SK-MEL-5 (cell line): ENCODE measurements at places on chromosomes 5 and 9.

GRCh38 chr9:116387934-116388698 is 234.5 kb downstream of the PAPPA start:
- DNase-seq = no peak

DNA sequence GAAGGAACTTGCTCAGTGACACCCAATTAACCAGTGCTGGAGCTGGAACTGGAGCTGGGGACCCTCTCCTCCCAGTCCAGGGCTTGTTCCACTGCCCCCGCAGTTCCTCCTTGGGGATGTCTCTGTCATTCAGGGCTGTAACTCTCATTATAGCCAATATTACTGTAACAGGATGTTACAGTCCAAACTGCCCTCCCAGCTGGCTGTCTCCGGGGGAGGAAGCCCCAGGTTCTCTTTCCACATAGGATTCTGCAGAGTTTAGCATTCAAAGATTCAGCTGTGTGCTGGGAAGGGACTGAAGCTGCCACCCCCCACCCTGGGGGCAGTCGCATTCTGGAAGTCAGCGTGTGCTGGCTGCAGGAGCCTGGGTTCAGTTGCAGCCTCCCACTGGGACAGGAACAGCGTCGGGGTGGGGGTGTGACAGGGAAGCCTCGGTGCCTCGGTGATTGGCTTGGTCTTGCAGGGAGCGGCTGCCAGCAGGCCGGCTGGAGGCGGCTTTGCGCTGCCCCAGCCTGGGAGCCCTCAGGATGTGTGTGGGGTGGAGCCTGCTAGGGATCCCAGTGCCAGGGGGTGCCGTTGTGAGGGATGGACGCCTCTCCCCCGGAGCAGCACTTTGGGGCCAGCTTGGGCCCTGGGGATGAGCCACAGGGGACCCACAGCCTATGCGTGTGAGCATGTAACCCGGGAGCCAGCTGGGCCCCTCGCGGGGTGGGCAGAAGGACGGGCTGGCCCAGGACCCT is 101.1 kb downstream of the RGS3 start:
- no peak for DNase-seq

DNA sequence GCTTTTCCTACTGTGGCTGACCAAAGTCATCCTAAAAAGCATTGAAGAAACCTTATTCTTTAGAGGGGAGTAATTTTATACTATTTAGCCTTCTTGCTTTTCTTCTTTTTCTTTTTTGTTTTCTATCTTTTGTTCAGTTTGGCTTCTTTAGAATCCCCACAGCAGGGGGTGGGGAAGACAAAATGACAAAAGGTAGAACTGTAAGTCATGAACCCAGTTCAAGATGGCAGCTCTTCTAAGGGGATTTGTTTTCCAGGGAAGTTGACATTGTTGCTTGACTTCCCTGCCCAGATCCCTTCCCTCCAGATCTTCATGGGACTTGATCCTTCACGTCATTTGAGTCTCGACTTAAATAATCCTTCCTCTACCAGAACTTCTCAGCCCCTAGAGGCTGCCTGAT is 692.4 kb upstream of the DMAC1 start:
- no peak for DNase-seq

- DNase-seq = no peak
Observed at GRCh38 chr5:154679501-154679900, 75.7 kb upstream of the LARP1 start.

DNA sequence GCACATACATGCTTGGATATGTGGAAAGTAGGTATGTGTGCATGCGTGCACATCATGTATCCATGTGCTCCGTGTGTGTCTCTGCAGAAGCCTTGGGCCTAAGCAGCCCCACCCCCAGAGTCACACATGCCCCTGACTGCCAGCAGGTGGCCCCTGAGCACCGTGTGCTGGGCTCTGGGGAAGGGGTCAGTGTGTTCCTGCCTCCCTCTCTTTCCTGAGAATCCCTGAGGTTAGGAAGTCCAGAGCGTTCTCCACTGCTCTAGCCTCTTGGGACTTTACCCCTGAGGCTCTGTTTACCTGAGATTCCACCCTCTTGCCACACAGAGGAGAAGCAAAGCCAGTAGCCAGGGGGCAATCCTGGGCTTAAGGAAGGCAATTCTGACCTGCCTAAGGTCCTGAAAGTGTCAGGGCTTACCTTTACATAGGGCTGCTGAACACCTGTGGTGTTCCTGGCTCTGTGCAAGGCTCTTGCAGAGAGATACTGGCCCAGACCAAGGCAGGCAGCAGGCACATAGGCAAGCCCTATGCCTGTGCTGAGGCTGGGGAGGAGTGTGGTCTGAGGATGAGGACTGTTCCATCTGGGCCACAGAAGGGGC is 207.3 kb downstream of the TMEM38B start:
- peak; percentile 78 for DNase-seq

GRCh38 chr5:134101686-134102439 is 12.6 kb upstream of the TCF7 start:
- peak; percentile 71 for DNase-seq

DNA sequence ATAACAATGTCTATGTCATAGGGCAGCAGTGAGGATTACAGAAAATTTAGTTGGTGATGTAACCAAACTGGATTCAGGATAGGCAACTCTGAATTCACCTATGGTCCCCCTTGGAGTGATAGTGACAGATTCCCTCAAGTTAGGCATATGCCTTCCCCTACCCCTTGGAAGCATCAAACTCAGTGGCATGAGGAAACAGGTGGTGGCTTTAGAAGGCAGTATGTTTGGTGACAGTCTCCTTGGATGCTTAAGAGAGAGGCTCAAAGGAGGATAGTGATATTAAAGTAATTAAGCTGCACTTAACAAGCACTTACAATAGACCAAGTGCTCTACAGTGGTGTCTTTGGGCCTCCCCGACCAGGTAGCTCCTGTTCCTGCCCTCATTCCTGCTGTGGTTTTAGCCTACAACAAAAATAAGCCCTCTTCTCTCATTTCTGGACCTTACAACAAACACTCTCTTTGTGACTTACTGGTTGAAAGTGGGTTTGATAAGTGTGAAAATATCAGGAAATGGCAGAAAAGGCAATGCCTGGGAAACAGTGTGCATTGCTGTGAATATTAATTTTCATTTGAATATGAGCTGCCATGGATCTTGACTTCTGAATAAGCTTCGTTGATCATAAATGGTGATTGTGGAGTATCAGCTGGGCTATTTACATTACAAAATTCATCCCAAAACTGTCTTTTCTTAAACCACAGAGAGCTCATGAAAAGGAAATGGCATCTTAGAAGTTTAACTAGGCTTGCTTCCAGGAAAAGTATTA is 29.2 kb downstream of the NR4A3 start:
- DNase-seq = no peak

DNA sequence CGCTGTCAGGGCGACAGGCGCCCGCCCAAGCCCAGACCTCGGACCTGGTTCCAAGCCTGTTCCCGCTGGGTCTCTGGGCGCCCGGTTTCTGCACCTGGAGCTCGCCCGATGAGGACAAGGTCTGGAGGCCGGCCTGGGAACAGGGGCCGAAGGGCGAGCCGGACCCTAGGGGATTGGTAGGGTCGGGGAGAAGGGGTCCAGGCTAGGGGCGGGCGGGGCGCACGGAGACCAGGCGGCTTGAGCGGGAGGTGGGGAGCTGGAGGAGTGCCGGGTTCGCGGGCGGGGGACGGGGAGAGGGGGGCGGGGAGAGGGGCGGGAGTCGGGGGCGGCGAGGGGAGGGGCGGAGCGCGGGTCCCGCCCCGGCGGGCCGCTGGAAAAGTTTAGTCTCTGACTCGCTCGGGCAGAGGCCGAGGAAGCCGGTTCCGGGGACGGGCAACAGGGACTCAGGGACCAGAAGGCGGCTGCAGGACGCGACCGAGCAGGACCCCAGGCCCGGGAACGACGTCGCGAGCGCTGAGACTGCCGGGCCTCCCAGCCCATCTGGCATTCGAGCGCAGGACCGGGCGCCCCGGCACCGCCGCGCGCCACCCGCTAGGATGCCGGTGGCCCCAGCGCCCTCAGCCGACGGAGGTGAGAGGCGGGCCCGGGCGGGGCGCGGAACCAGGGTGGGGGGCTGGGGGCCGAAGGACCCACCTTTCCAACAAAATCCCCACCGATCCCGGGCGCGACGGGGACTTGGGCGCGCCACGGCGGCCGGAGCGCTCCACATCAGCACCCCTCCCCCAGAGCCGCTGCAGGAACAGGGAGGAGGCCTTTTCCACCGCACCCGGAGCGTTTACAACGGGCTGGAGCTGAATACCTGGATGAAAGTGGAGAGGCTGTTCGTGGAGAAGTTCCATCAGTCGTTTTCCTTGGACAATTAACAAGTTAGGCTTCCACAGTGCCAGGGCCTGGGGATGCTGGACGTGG is at the start of gene S1PR3:
S1PR3 (plus strand) TSS at position 403 of the 969 bp plus-strand sequence. CDS start 9,733 bp downstream, outside the sequence.
- peak; percentile 9 for DNase-seq

GRCh38 chr5:97874491-97874890 is 691.4 kb upstream of the RIOK2 start:
- DNase-seq = no peak

DNA sequence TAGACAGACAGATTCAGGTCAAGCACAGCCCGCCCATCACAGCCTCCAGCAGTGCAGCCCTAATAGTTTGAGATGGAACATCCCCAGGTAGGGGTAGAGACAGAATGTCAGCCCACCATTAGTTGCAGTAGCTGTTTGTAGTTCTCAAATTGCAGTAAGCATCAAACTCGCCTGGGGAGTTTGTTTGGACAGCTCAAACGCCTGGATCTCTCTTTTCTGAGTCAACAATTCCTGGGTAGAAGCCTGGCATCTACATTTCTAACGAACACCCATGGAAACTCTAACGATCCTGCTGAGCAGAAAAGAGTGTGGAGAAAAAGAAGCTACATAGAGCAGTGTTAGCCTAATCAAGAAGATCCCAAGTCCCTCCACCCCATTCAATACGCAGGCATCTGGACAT is 59.4 kb downstream of the ADAMTS16 start:
- DNase-seq = no peak

- no peak for DNase-seq
Observed at GRCh38 chr5:176873541-176874172, 25.5 kb downstream of the HK3 start.

- no peak for DNase-seq
Observed at GRCh38 chr5:142735323-142736246, 34.6 kb upstream of the ARHGAP26 start.

DNA sequence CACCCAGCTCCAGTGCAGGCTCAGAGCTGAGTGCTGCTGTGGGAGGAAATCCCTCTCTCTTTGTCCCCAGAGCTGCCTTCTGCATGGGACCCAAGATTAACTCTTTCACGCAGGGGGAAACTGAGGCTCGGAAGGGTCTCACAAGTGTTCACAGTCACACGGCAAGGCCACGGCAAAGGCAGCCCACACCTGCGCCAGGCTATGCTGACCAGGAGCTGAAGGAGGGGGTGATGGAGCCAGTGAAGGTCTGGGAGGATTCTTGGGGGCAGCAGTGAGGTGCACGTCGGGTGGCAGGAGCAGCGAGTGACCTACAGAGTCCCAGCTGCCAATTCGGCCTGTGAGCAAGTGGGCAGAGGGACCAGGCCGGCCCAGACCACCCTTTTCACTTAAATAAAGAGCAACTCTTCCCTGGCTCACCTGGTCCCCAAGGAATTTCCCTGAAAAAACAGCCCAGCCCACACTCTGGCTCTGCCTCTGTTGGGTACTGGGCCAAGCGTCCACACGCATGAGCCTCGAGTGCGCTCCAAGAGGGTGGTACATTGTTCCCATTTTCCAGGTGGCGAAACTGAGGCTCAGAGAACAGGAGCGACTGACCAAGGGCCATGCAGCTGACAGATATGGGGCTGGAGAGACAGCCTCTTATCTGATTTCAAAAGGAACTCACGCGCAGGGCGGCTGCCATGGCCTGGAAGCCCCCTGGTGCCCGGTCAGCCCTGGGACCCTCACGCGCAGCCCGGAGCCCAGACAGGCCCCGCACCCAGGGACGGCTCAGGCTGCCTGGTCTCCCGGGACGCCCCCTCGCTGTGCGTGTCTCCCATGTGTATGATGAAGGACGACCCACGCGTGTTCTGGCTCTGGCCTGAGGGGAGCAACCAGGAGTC is 28.2 kb downstream of the SARDH start:
- DNase-seq = no peak

GRCh38 chr9:134726722-134727034 is 85.1 kb downstream of the COL5A1 start:
- DNase-seq = no peak

GRCh38 chr5:171342362-171343111 is 33.5 kb downstream of the TLX3 start:
- peak; percentile 77 for DNase-seq
